ENCODE measurements at places on chromosomes 2 and 18. TPM values are rescaled to one million over a fixed set of nuclear protein-coding genes. Genes with fewer than 3 reads are reported as not detected.
A peak's percentile ranks its signal among the peaks of the same experiment; 100 is the strongest.

DNA sequence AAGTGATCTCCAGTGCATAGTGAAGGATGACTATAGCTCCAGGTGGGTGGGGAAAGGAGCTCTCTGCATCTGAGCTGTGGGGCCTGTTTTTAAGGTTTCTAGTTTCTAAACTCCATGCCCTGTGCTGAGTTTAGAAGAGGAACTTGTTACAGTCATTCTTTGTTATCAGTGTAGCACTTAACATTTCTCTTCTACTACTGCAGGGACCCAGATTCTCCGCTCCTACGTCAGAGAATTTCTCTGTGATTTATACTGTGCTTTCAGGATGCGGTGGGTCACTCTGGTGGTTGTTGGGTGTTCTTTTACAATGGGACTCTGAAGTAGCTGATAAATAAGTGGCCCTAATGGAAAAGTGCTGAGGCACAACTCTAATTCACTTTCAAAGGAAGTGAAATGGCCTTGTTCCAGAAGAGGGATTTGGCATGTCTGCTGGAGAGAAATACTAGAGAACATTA is 122.0 kb downstream of the WDSUB1 start:
- no peak for DNase-seq

The IFIH1 gene
- 1.0 TPM for total RNA-seq

DNA sequence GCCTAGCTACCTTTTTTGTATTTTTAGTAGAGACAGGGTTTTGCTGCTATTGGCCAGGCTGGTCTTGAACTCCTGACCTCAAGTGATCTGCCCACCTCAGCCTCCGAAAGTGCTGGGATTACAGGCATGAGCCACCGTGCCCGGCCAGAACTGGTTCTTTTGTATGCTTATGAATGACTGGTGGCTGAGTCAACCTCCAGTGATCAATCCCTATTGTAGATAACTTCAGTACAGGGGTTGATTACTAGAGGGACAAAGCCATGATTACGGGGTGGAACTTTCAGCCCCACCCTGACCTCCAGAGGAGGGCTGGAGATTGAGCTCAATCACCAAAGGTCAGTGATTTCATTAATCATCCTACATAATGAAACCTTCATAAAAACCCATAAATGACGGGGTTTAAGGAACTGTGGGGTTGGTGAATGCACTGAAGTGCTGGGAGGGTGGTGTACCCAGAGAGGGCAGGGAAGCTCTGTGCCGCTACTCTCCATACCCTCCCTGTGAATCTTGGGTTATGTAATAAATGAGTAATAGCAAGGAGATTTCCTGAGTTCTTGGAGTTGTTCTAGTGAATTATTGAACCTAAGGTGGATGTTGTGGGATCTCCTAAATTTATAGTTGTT is 281.8 kb upstream of the CXCR4 start:
- DNase-seq, result no peak

DNA sequence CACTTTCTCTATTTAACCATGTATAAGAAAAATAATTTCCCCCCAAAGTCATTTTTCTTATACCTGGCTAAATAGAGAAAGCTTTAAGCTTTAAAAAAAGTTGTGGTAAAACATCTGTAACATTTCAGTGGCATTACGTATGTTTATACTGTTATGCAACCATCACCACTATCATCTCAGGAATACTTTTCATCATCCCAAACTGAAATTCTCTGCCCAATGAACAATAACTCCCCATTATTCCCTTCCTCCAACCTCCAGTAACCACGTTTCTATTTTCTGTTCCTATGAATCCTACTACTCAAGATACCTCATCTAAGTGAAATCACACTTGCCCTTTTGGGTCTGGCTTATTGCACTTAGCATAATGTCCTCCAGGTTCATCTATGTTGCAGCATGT is 1.7 kb upstream of the SLC3A1 start:
- no peak for DNase-seq

- no peak for DNase-seq
Measured at GRCh38 chr18:56575819-56576663, 62.4 kb downstream of the TXNL1 start.

GRCh38 chr2:102070058-102070642 is 72.4 kb upstream of the IL1R1 start:
- DNase-seq, result peak; percentile 97

DNA sequence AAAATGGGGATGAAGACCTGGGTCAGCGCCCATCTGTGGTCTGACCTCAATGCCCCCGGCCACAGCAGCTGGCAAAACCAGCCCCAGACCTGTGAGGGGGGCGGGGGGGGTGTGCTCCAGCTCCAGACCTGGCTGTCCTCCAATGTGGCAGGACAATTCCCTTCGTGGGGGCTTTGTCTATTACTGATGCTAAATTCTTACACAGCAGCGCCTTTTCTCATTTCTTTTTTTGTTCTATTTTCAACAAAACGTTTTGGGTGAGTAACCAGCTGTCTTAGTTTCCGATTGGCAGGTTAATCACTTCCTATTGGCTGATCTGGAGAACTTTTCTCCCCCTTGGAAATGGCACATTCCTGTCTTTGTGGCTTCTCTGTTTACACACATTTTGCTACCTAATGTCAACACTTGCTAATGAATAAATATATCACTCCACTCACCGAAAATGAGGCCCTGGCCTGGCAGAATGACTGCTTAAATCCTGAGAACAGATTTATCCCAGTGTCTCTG is 4.4 kb downstream of the SMAD7 start:
- DNase-seq, result no peak

The FBXO15 gene
- total RNA-seq, result not detected

DNA sequence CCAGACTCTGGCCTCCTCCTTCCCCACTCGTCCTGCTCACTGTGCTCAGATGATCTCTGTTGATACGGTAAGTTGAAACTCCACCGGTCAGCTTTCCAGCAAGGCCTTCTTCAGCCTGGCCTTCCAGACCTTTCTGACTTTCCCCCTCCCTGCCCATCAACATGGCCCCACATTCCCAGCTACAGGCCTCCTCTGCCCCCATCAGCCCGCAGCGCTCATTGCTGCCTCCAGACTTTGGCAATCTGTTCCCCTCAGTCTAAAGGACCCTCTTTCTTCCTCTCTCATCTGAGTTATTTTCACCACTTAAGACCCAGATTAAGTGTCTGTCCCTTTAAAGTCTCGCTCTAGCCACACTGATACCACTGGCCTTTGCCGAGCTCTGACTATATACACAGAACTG is 10.6 kb downstream of the LOXHD1 start:
- no peak for DNase-seq

The EMX1 gene
- total RNA-seq, result not detected

DNA sequence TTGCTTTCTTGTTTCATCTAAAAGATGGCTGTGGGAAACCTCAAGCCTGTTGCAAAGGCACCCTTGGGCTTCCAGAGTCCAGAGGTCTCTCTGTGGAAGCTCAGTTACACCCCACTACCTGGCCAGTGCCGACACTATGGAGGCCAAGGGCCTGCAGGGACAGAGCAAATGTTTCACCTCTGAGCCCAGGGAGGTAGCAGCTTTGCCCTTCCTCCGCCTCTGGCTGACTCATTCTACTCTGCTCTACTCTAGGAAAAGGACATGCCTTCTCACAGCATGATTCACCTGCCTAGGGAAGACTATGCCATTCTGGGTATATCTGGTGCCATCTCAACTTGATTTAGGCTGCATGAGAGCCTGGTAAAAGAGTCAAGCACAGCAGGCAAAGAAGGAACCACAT is 12.2 kb downstream of the MYOM1 start:
- DNase-seq, result peak; percentile 58

The SLC9A4 gene
- not detected for total RNA-seq

GRCh38 chr18:24138789-24139616 is at the start of gene CABYR:
TSS of gene CABYR (plus strand) at chr18:24139062. CDS start at chr18:24143115, 4,053 bp downstream.
- DNase-seq, result peak; percentile 39

DNA sequence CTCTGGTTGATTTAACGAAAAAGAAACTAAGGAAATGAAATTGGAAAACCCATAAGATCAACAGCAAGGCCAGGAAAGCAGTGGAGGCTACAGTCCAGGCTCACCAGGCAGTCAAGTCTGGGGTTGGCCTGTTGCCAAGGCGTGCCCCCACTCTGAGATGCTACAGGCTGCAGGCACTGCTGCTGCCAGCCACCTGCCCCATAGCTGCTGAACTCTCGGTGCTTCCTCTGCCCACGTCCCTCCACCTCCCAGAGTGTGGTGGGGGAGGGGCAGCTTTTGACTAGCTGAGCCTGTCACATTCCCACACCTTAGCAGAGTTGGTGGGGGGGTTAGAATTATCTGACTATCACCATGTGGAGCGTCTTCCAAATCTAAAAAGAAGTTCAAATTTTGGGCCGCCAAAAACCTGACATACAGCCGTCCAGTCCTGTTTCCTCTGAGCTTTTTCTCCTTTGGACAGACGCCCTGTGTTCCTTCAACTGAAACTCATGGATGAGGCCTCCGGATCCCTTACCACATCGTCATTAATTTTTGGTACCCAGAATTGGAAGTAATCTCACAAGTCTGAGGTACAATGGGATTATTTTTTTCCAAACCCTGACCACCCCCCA is 3.9 kb upstream of the SH3RF3 start:
- DNase-seq, result no peak

GRCh38 chr2:224309176-224309575 is 92.7 kb downstream of the FAM124B start:
- no peak for DNase-seq

GRCh38 chr2:29482348-29482747 is 367.1 kb downstream of the CLIP4 start:
- DNase-seq, result no peak

DNA sequence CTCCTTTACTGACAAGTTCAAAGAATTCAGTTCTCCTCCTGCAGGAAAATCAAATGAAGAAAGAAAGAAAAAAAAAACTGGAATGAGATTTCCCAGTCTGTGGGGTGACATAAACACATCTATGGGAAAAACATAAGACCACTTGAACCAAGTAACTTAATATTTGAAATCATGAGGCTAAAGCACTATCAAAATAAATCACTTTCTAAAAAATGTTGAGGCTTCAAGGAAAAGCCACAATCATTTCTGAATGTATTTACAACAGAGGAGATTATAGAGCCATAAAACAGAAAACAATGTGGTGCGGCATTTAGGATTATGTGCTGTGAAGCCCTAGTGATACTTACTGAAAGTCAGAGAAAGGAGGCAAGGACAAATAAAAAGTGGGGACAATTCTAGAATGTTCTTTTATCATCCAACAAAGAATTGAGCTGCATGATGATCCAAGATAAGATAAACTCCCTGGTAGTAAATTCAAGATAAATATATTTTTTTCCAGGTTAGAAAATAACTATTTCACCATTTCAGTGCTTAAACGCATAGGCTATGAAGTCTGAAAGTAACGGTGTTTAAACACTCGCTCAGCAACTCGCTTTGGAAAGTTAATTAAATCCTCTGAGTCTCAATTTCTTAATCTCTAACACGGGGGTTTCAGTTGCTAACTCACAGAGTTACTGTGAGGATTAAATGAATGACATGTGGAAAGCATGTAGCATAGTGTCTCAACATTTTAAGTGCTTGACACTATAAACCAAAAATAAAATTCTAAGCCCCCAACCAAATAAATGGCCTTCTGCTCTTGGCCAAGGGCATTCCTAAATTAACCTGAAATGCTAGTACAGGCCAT is 288.5 kb downstream of the AGPS start:
- DNase-seq, result no peak

The AMMECR1L gene
- 8.6 TPM for total RNA-seq

- DNase-seq, result no peak
Measured at GRCh38 chr2:158649846-158650245, 145.3 kb upstream of the DAPL1 start.

- no peak for DNase-seq
Measured at GRCh38 chr2:71498261-71498701, 44.9 kb downstream of the DYSF start.

DNA sequence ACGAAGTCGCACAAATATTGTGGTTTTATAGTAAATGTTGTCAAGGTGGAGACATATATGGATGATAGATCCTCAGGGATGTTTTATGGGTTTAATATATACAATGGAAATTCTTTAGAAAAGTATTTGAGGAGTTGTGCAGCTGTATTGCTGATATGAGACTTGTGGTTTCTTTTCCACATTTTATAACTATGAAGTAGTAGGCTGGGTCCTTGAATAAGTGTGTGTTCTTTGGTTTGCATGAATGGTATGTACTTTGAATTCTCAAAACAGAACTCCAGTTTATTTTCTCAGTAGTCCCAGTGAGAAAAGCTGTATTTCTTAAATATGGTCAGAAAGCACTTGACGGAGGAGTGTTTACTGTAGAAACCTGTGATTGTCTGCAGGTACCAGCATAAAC is 42.4 kb downstream of the PLCL1 start:
- no peak for DNase-seq

- no peak for DNase-seq
Measured at GRCh38 chr18:59096098-59096789, 43.4 kb upstream of the SEC11C start.

DNA sequence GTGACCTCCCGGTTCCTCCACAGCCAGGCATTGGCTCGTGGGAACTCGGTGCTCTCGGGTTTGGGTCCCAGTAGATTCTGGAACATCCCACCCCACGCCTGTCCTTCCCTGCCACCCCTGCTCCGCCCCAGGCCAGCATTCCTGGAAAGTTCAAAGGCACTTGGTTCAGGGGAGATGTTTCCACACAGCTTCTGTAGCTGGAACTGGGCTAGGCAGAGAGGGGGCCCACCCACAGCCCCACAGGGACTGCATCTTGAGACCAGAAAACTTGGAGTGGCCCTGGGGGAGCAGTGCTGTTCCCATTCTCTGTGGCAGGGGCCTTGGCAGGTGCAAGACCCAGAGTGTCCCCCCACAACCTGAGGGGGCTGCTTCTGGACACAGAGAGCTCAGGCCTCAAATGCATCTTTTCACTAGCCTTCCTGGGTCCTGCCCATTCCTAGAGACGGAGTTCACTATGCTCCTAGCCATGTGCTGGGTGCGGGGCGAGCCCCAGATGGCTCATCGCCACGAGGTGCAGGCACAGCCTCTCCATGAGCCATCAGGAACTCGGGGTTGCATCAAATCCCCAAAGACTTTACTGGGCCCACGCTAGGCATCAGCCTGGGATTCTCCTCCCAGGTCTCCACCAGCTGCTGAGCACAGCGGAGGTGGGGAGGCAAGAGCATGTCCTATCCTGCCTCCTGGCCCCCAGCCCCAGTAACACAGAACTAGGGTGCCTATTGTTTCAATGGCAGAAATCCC is 68.7 kb downstream of the ZFP36L2 start:
- no peak for DNase-seq

The UGT1A5 gene
- not detected for total RNA-seq

DNA sequence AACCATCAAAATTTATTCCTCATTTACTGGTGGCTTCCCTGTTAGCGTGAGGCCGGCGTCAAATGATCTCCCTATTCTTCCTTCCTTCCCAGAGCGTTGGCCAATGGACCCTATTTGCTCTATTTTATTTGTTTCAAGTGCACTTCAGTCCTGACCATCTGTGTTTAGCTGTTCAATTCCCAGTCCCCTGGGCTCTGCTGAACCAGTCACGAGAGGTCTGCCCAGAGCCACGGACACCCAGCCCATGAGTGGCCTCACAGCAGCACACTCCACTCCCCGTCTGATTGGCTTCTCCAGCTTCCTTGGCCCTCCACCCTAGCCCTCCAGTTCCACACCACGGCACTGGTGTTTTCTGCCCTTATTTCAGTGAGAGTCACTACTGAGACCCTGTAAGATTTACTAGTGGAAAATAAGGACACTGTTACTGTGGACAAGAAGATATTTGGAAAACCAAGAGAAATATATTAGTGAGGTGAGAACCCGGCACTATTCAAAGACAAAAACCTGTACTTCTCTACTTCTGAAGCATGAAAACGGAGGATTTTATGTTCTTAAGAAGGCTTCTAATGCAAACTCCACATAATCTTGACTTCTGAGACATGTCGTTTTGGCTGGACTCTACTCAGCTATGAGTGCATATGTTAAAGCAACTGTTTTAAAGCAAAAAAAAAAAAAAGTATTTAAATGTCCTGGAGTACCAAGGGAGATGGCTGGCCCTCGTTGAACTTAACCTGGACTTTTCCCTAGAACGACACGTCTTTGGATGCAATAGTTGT is 86.6 kb downstream of the COL6A3 start:
- peak; percentile 47 for DNase-seq

- no peak for DNase-seq
Measured at GRCh38 chr2:10028407-10028987, 14.9 kb upstream of the KLF11 start.
